ENCODE measurements at places on chromosomes 3 and 15.

DNA sequence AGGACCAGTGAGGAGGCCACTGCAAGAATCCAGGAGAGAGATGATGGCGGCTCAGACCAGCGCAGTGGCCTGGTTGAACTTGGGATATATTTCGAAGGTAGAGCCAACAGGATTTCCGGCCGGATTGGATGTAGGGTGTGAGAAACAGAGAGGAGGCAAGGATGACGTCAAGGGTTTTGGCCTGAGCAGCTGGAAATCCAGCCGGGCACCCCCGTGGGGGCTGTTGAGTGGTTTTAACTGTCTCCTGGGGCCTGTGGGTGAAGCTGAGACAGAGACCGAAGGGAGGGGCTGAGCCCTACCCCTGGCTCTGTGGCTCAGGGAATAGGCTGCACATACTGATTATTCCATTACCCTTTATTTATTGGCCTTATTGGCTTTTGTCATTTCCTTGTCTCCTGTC is 45.7 kb downstream of the EXOG start:
- no peak for DNase-seq

GRCh38 chr3:143002083-143002712 is 828 bp downstream of the U2SURP start:
- DNase-seq: no peak

DNA sequence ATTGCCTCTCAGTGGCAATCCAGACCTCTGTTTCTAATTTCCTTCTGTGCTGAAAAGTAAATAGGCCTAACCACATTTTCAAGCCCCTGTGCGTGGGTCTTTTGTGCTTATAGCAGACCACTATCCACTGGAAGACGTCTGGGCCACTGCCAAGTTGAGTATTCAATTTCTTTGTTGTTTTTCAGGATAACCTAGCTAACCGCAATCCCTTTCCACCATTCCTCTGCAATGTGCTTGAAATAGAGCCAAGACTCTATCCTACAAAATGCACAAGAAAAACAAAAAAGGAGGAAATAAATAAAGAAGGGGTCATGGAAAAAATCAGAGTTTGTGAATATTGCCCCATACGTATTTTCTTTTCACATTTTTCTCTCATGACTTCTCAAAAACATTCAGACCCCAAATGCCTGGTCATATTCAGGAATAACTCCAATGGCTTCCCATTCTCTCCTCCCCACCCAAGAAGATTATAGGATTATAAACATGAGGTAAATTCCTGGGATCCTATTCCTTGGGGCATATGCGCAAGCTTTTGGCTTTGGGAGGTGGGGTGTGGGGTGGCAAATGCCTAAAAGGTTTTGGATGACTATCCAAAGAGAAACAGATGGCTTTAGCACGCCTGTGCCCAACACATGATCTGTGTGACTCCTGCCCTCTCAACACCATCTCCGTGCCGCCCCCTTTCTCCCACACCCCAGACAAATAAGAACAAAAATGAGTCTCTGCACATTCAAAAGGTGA is 217.9 kb upstream of the THBS1 start:
- DNase-seq: peak; percentile 100

DNA sequence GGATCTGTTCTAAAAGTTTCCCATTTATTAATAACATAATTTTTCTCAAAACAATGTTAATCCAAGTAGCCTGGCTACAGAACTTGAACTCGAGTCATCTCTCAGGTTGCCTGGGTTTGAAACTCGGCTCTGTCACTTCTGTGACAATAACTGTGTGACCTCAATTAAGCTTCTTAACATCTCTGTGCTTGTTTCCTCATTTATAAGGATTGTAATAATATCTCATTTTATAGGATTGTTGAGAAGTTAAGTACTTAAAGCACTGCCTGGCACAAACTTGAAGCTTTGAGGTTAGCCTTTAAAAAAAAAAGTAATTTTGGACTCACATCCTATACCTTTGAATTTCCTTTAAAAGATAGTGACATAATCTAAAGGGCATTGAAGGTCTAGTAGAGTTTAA is 3.4 kb downstream of the RAB5A start:
- DNase-seq: no peak

GRCh38 chr15:85771271-85771670 is 23.5 kb downstream of the KLHL25 start:
- DNase-seq: no peak

- DNase-seq: no peak
Observed at GRCh38 chr3:52784931-52785590, 7.7 kb downstream of the ITIH1 start.

GRCh38 chr3:10268930-10269329 is 20.7 kb downstream of the TATDN2 start:
- no peak for DNase-seq

- DNase-seq: no peak
Observed at GRCh38 chr3:59968513-59969045, 918.8 kb upstream of the CFAP20DC start.

DNA sequence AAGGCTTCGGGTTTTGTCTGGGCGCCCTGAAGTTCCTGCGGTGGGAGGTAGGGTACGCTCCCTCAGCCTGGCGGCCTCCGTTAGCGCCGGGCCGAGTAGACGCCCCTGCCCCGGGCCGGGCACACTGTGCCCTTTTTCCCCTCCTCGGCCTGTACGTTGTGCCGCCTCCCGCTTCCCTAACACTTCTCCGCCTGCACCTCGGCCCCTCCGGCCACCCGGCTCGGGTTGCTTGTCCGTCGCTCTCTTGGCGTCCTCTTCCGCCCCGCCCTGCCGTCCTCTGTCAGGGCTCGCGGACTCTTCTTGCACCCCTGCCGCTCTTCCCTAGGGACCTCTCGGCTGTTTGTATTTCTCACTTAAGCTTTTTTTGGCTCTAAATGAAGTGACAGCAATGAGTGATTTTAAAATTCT is 384 bp downstream of the KNL1 start:
- DNase-seq: peak; percentile 30

- DNase-seq: peak; percentile 30
Observed at GRCh38 chr3:148077318-148077923, 620.3 kb upstream of the AGTR1 start.

- DNase-seq: no peak
Observed at GRCh38 chr3:13750731-13751130, 129.1 kb downstream of the WNT7A start.

DNA sequence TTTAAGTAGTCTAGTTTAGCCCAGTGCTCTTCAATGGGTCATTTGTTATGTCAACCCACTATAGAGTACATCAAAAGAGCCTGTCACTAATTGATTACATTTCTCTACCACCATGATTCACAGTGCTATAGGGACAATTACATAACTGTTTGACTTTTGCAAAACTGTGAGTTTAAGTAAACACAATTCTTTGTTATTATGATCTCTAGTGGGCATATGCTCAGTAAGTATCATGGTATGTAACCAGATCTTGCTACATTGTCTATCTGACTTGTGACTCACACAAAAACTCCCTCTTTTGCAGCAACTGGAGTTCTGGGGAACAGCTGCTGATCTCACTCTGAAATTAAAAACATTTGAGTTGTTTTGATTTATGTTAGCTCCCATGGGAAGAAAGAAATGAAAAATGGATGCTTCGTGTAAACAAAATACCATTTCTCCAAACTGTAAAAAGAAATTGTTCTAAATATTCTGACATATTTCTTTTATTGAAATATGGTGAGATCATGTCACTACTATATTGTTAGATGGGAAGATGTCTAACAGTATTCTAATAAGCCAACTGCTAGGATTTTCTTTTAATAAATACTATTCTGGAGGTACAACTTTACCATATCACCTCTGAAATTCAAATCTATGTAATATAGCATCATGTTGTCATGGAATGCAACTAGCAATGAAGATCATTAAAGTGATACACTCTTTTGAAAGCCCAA is 470.4 kb downstream of the ROBO1 start:
- peak; percentile 92 for DNase-seq

DNA sequence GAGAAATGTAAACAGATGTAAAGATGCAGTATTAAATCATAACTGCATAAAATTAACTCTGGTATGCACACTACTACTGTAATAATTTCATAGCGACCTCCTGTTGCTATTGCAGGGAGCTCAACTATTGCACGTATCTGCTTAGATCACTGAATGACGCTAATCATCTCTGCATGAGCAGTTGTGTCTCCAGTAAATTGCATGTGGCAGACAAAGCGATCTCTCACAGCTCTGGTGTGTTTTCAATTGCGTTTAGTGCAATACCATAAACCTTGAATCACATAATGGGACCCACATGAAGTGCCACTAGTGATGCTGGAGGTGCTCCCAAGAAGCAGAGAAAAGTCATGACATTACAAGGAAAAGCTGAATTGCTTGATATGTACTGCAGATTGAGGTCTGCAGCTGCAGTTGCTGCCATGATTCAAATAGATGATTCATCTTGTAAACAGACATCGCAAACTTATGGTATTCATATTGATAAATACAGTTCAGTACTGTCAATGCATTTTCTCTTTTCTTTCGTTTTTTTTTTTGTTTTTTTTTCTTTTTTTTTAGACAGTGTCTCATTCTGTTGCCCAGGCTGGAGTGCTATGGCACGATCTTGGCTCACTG is 30.2 kb upstream of the LCTL start:
- DNase-seq: peak; percentile 64

DNA sequence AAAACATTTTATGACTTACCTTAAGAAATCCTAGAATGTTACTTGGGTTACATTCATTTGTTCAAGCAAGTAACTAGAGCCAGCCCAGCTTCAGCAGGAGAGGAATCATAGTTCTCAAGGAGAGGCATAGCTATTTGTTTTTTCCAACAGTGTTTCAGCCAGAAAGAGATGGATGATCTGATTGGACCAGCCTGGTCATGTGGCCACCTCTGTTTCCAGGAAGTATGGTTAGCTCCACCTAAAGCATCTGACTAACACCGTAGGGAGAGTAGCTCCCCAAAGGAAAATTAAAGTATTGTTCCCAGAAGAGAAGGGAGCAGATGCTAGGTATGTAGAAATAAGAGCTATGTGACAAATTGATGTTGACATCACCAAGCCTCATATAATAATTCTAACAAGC is 417.1 kb downstream of the TAFA4 start:
- no peak for DNase-seq

DNA sequence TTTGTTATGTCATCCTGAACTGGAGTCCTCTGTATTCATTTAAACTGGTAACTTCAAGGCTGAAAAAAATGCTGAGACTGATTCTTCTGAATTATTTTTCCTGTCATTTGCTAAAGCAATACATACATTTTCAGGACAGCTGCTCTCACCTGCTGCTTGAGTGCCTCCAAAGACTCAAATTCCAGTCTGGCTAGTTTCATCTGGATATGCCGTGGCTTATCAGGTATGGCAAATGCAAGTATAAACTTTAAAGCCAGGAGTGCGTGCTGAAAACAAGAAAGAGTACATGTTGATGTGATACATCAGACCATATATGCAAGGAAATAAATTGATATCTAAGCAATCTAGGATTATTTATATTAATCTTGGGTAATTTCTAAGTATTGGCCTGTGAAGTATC is 146.1 kb downstream of the SNRK start:
- DNase-seq: no peak

DNA sequence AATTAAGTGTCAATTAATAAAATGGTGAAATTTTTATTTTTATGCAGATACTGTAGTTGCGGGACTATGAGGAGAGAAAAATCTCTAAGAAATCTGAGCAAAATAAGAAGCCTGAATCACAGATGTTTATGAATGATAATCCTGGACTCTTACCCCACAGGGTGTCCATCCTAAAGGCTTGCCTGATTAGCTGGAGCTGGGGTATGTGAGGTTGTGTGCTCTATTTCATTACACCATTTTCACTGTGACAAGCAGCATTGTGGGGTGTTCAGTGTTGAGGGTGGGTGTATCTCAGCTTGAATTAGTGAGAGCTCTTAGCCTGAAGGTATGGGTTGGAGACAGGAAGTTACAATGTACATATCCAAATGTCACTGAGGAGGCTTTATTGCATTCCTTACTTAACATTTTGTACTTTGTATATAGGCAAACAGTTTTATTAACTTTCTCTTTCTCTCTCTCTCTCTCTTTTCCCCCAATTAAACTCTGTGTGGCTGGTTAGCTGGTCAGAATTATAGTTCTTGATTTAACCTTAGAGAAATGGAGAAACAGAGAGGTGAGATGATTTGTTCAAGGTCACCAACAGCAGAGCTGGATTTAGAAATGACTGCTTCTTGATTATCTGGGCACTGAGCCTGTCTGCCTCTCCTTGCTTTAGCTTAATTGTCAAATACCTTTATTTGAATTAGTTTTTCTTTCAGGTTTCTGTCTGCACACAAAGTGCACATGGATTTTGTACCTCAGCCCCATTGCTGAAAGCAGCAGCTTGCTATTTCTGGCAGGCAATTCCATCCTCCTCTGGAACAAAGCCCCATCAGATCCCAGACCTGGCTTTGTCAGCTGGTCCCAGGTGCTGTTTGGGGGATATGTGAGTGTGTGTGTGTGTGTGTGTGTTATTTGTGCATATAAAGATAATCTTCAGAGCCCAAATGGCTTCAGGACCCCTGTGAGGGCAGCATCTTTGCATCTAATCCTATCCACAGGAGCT is 35.8 kb downstream of the GJD2 start:
- peak; percentile 2 for DNase-seq

DNA sequence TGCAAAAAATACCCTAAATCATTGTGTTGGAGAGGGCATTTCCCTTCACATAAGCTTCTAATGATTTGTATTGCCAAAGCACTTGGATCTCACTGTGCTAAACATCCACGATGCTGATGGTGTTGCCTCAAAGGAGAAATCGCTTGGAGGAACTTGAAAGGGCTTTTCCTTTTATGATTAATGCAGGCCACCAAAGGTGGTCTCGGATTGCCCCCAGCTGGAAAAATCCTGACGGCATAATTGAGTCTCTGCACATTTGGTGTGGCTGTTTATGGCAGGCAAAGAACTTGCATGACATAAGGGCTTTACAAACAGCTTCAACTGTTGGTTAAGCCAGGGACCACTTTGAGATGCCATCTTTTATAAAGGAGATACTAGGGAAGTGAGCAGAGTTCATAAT is 664.0 kb upstream of the ADAMTS9 start:
- no peak for DNase-seq

GRCh38 chr15:101003706-101004105 is 84.5 kb downstream of the LRRK1 start:
- no peak for DNase-seq

DNA sequence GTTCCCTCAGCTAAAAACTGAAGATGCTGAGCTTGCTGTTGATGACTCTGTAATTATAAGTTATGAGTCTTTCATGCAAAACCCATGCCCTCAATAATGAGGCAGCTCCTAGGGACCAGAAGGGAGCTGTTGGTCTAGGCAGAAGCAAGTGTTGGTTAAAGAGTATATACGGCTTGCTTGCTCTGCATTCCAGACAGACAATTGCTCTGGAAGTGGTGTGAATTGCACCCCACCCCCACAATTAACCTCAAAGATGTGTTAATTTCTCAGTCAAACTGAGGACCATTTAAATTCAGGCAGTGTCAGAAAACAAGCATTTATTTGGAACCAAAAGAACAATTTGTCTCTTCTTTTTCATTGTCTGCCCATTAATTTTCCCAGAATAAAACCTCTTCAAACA is 163.5 kb upstream of the EOMES start:
- DNase-seq: no peak

All from fibroblast of upper back skin (primary cell).